SK-N-SH (cell line): ENCODE measurements at places on chromosomes 16 and 17. TPM values are rescaled to one million over a fixed set of nuclear protein-coding genes. Genes with fewer than 3 reads are reported as not detected.

CPHXL2 gene
- polyA plus RNA-seq: not detected in 2 replicates

ANKRD40CL gene
- not detected in 2 replicates for polyA plus RNA-seq

- peak; percentile 50 for DNase-seq
Observed at GRCh38 chr17:29291163-29291752, 2.7 kb downstream of the NUFIP2 start.

- no peak for DNase-seq
Observed at GRCh38 chr17:9549215-9549614, 26.4 kb downstream of the STX8 start.
